ENCODE measurements at places on chromosomes 16 and 17.

GRCh38 chr16:55052741-55053415 is 122.2 kb downstream of the IRX5 start:
- DNase-seq = no peak

DNA sequence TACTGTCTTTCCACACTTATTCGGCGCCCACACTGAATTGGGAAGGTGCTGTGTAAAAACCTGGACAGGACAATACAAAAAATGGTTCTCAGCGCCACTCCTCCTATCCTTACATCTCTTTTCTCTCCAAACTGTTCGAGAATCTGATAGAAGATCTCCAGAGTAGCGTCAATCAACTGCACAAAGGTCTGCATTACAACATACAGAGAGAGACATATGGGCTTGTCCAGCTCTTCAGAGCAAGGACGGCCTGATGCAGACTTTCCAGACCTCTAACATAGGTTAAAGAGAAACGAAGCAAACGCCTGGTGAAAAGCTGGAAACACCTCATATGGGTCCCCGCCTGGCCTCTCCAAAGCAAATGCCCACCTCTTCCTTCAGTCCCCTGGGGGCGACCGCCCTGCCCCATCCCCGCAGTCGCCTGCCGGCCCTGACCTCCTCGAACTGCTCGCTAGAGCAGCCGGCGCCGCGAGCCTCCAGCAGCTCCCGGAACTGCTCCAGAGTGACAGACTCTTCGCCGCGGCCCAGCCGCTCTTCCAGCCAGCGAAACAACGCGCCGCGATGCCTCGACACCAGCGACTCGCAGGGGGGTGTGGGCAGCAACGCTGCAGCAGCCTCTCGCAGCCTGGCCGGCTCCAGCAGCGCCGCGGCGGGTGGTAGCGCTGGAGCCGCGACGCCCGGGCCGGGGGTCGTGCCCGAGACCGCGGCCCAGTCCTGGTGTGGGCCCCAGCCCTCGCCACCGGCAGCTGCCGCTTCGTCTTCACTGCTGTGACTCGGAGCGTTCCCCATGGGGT is 526 bp downstream of the ZZEF1 start:
- no peak for DNase-seq

DNA sequence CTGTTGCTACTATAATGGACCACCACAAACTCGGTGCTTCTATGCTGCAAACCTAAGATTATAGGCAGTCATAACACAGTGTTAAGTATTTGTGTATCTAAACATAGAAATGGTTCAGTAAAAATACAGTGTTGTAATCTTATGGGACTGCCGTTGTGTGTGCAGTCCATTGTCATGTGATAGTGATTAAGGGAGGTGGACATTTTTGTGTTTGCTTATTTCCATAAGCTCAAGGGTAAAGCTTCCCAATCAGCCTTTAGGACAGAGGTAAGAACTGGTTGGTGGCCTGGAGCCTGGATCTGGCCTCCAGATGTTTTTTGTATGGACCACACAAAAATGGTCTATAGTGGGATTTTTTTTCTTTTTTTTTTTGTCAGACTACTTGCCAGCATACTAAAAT is 29.9 kb downstream of the WWOX start:
- DNase-seq = no peak

GRCh38 chr17:43994272-43995149 is 9.9 kb upstream of the NAGS start:
- DNase-seq = peak; percentile 61

DNA sequence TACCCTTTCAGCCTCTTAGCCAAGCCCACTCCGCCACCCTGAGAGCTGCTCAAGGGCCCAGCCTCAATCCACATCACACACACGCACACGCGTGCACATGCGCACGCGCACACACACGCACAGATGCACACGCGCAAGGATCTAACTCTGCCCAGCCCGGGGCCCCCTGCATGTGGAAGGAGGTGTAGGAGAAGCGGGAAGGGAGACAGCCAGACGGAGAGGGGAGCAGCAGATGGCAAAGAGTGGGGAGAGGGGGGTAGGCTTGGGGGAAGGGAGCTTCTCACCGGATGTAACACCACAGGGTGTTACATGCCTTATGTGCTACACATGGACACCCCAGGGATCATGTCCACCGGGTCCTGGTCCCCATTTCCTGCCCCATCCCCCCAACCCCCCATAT is 15.3 kb downstream of the DLG4 start:
- no peak for DNase-seq

DNA sequence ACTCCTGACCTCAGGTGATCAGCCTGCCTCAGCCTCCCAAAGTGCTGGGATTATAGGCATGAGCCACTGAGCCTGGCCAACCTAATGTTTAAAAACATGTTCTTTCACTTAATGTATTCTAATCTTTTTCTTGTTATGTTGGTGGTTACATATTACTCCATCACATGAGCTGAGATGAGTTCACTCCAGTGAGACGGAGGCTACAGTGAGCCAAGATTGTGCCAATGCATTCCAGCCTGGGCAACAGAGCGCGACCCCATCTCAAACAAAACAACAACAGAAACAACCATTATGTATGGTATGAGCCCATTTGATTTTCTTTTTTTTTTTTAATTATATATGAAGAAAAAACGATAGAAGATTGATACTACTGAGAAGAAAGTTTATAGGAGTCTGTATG is 39.6 kb downstream of the SLC39A11 start:
- DNase-seq = no peak

DNA sequence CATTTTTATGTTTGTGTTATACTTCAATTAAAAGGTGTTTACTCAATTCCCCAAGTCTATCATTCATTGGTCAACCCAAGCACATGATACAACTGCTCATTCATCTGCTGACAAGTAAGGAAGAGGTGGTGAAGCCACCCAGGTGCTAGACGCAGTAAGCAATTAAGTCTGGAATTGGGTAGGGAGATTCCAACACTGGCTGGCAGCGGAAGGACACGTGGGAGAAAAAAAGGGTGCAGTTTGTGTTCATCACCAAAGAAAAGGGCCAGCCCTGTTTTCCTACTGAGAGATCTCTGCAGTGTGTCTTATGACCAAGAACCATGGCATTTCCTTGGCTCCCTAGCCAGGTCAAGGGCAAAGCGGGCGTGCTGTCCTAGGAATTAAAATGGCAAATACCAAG is 11.8 kb upstream of the ZNF23 start:
- no peak for DNase-seq

- no peak for DNase-seq
Measured at GRCh38 chr17:79819534-79820276, 19.5 kb downstream of the CBX4 start.

GRCh38 chr17:9976283-9977179 is 71.5 kb upstream of the RCVRN start:
- DNase-seq = no peak

DNA sequence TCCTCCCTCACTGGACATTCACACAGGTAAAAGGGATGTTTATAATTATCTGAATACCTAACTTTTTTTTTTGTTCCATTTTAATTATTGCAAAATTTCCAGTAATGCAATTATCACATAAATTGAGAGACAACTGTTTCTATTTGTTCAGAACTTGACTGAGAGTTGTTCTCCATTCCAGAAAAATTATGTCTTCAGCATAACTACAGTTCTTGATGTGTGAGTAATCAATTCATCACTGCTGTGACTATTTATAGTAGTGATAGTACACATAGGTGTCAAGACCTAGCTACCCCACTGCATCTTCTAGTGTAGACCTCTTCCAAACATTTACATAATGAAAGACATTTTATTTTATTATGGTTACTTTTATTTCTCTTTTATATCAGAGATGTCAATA is 5.8 kb upstream of the TNRC6A start:
- no peak for DNase-seq

- DNase-seq = no peak
Measured at GRCh38 chr17:15121426-15121825, 143.7 kb downstream of the PMP22 start.

DNA sequence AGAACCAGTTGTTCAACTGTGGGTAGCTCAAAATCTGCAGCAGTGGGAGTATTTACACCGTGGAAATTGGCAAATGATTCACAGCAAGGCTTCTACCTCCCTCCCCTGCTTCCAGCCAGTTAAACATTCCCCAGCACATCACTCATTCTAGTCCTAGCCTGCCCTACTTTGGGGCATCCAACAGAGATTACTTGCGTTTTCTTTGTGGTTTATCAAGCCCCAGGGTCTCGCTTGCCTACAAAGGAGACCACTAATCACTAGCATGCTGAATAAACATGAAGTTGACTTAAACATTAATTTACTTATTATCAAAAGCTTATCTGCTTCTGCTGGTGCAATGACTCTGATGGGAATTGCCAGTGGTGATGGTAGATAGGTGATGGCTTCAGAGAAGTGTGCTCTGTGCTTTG is 94.5 kb downstream of the MARF1 start:
- DNase-seq = no peak

DNA sequence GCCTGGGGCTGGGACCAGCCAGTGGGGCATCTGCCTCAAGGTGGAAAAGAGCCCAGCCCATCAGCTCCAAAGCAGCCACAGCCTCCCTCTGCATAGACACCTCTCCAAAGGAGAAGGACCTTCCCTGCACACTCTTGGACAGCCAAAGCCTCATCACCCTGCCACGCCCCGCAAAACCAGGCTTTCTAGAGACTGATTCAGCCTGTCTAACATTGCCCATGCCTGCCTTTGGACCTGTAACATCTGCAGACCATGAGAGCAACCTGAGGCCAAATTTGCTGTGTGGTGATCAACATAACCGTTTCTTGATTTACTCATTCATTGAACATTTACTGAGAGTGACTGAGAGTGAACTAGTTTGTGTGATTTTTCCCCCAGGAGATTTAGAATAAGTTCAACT is 219.7 kb upstream of the HSBP1 start:
- DNase-seq = no peak

- no peak for DNase-seq
Measured at GRCh38 chr17:57004944-57005579, 27.1 kb downstream of the SCPEP1 start.

GRCh38 chr16:27967169-27967568 is 96.3 kb downstream of the GSG1L start:
- no peak for DNase-seq

- DNase-seq = no peak
Measured at GRCh38 chr16:76976101-76976500, 214.9 kb upstream of the MON1B start.

DNA sequence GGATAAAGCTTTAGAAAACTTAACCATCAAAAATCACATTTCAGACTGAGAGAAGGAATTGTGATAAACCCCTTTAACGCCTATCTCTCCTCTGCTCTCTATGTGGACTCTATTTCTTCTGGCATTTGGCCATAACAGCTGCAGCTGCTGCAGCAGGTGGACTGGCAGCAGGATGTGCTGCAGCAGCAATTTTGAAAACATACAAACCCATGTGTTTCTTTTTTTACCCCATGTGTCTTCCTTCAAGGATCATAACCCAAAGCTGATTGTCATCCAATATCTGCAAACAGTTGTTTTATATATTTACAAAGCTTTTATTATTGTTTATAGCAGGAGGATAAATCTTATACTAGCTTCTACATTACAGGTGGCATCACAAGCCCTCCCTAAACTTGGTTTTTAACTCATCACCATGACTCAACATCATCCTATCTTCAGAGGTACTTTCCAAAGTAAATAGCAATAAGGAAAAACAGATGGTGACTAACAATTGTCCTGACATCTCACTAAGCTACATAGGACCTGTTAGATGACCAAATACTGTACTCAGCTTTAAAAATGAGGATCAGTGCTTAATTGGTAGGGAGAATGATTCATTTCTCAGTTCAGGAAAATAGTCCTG is 14.5 kb upstream of the KRTAP9-2 start:
- no peak for DNase-seq

DNA sequence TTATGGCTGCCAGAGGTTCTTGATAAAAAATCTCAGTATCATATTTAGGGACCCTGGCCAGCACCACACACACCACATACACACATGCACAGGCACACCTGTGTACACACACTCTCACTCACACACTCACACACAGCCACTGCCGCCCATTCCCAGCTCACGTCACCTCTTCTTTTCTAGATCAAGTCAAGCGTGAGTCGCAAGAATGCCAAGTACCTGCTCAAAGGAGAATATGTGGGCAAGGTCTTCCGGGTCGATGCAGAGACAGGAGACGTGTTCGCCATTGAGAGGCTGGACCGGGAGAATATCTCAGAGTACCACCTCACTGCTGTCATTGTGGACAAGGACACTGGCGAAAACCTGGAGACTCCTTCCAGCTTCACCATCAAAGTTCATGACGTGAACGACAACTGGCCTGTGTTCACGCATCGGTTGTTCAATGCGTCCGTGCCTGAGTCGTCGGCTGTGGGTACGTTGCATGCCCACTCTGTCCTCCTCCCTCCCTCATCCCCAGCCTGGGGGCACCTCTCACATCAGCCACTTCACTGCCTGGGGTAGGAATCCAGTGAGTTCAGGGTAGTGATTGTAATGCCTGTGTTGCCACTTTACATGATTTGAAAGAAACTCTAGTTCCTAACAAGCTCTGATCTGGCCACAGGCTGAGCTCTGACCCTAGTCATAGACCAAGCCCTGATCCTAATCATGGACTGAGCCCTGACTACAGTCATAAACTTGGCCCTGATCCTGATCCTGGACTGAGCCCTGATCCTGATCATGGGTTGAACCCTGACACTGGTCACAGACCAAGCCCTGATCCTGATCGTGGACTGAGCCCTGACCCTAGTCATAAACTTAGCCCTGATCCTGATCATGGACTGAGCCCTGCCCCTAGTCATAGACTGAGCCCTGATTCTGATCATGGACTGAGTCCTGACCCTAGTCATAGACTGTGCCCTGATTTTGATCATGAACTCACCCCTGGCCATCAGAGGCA is 20.4 kb downstream of the CDH5 start:
- no peak for DNase-seq

GRCh38 chr16:85528528-85529387 is 84.4 kb upstream of the GSE1 start:
- no peak for DNase-seq

DNA sequence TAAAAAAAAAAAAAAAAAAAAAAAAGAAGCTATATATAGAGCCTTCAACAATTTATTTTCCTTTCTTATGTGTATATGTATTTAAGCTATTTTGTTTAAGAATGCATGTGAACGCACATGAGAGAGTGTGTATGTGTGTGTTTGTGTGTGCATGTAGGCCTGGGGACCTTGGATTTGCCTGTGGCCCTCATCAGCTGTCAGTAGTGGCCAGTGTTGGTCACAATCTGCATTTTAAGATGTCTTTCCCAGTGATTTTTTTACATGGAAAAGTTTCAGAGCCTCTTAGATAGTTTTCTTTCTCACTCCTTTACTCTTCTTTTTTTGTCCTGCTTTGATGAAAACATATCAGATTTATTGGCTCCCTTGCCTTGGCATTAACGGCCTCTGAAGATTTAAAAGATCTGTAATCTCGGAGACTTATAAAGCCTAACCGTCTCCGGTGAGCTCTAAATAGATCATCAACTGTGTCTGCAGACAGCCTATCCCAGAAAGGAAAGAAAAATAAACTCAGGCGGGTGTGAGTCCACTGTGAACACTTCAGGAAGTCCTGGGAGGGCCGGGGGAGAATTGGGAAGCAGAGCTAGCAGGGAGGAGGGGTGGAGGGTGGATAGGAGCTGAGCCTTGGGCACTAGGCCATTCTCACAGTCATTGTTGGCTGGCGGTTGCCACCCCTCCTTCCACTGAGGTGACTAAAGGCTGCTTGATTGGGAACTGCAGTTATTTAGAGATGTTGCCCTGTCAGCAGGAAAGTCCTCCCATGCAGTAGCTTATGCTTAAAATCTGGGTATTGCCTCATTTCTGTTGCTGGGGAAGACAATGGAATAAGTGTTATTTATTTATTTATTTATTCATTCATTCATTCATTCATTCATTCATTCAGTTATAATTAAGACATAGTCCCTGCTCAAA is 86.8 kb downstream of the WWP2 start:
- DNase-seq = no peak
